ENCODE measurements at places on chromosomes 1 and 21. TPM values are rescaled to one million over a fixed set of nuclear protein-coding genes. Genes with fewer than 3 reads are reported as not detected.

RHOU gene
- not detected for total RNA-seq

DNA sequence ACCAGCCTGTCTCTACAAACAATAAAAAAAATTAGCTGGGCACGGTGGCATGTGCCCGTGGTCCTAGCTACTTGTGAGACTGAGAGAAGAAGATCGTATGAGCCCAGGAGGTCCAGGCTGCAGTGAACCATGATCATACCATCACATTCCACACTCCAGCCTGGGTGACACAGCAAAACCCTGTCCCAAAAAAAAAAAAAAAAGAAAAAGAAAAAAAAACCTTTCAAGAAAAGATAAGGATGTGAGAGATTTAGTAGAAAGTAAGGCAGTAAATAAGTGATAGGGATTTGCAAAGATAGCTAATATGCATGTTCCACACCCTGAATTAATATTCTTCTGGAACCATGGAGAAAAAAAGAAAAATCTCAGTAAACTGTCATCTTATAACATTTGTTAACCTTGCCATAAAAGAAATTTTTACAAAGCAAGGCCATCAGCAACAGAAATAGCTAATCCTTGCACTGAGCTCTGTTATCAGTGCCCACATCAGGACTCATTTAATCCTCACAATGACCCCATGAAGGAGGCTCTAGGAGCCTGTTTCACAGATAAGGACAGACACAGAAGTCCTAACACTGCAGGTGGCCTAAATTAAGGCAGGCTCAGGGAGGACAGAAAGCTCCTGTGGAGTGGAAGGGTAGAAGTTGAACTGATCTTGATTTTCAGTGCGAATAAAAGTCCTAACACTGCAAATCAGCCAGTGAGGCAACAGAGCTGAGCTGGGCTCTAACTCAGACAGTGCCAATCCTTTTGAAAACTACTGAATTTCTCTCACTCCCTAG lies 7.6 kb downstream of the GNB1 start:
- H3K4me1 ChIP-seq = peaks cover 15% of the 10 kb centered on the region
- peaks cover 10% of the 10 kb centered on the region for H3K36me3 ChIP-seq
- no peak overlapping the region for H3K27ac ChIP-seq
- H3K4me3 ChIP-seq = no peak overlapping the region
- H3K27me3 ChIP-seq = no peaks in the 10 kb centered on the region

- H3K27me3 ChIP-seq = no peaks in the 10 kb centered on the region
- no peaks in the 10 kb centered on the region for H3K4me1 ChIP-seq
- no peak overlapping the region for H3K27ac ChIP-seq
- H3K36me3 ChIP-seq = no peaks in the 10 kb centered on the region
- H3K4me3 ChIP-seq = no peak overlapping the region
Measured at GRCh38 chr1:229907884-229908638, 159.0 kb upstream of the GALNT2 start.

GRCh38 chr1:11638121-11638520 lies 16.1 kb downstream of the FBXO2 start:
- no peaks in the 10 kb centered on the region for H3K36me3 ChIP-seq
- H3K27ac ChIP-seq = no peak overlapping the region
- H3K4me3 ChIP-seq = no peak overlapping the region
- peaks cover 4% of the 10 kb centered on the region for H3K4me1 ChIP-seq
- no peak for DNase-seq
- no peaks in the 10 kb centered on the region for H3K27me3 ChIP-seq

DNA sequence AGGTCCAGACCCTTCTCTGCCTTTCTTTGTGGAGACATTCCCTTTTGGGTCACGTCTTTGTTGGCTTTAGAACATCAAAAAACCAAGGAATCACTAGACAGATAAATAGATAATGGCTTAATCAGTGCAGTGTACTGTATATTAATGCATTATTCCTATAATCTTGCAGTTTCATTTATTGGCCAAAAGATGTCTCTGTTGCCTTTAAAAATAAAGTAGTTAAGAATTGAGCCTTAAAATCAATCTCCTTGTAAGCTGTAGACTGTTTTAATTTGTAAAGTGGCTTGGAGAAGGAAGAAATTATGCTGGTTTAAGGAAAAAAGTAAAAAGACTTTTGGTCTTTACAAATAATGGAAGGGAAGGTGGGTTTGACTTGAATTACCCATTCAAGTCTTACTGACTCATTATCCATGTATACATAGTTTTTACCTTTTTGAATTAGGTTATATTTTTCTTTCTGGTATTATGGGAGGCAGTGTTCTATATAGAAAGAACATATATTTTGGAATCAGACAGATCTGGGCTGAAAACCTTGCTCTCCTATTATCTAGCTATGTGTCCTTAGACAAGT lies 84.6 kb downstream of the VPS13D start:
- no peak overlapping the region for H3K4me3 ChIP-seq
- H3K27ac ChIP-seq = no peak overlapping the region
- DNase-seq = peak; percentile 58
- H3K27me3 ChIP-seq = no peaks in the 10 kb centered on the region
- no peaks in the 10 kb centered on the region for H3K4me1 ChIP-seq

- no peaks in the 10 kb centered on the region for H3K36me3 ChIP-seq
- H3K4me3 ChIP-seq = no peak overlapping the region
- DNase-seq = no peak
- H3K27me3 ChIP-seq = no peaks in the 10 kb centered on the region
Measured at GRCh38 chr1:94286864-94287437, 49.6 kb upstream of the ARHGAP29 start.

S100B gene
- not detected for total RNA-seq

DNA sequence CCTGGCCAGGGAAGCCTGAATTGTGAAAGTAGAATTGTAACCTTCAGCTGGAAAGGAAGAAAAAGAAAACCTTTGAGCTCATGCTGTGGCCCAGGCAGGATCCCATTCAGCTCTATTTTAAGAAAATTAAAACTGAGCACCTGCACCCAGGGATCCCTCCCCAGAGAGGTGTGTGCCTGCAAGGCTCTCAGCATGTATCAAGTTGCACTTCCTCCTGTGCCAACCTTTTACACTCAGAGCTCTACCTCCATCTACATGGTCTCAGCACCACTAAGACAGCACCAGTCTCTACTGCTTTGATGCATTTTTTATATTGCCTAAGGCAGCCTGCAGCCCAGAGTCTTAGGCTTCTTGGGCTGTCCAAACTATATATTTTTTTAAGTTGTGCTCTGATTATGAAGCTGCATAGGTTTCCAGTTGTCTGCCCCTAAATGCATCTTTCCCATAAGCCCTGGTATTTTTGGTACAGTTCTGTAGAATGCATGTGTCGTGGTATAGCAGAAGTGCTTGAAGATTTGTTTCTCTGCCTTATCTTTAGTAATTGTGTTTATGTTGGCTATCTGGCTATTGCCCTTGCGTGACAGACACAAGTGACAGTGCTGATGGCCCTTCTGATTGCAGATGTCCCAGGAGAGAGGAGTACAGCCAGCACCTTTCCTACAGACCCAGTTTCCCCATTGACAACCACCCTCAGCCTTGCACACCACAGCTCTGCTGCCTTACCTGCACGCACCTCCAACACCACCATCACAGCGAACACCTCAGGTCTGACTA lies 63.1 kb downstream of the PTPRC start:
- H3K4me1 ChIP-seq = peaks cover 69% of the 10 kb centered on the region
- no peaks in the 10 kb centered on the region for H3K27me3 ChIP-seq
- peaks cover 73% of the 10 kb centered on the region for H3K36me3 ChIP-seq
- H3K4me3 ChIP-seq = peak overlapping the region; percentile 59
- DNase-seq = peak; percentile 94

GRCh38 chr1:12031039-12031980 lies 12.0 kb downstream of the MIIP start:
- H3K4me1 ChIP-seq = peaks cover 10% of the 10 kb centered on the region
- no peaks in the 10 kb centered on the region for H3K27me3 ChIP-seq
- H3K27ac ChIP-seq = no peak overlapping the region
- DNase-seq = peak; percentile 77

DNA sequence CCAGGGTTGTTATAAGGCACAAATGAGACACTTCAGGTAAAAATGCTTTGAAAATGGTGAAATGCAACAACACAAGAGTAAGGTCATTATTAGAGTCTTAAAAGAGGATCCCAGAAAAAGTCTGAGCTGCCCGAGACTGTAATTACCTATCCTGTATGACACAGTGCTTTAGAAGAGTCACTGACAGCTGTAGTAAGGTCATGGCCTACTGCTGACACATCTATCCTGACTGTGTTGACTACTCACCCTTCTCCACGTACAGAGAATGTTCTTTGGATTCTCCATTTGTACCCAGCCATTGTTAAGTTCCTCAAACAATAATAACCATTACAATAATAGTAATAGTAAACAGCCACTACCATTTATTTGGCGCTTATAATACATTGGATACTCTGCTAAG lies 104.4 kb downstream of the CACHD1 start:
- H3K4me1 ChIP-seq = no peaks in the 10 kb centered on the region
- no peak overlapping the region for H3K4me3 ChIP-seq
- H3K36me3 ChIP-seq = no peaks in the 10 kb centered on the region
- H3K27me3 ChIP-seq = no peaks in the 10 kb centered on the region
- DNase-seq = no peak

RNU1-3 gene
- under 0.01 TPM for total RNA-seq

GRCh38 chr21:39051588-39051949 lies 131.7 kb downstream of the PSMG1 start:
- H3K36me3 ChIP-seq = no peaks in the 10 kb centered on the region
- H3K27ac ChIP-seq = no peak overlapping the region
- no peaks in the 10 kb centered on the region for H3K4me1 ChIP-seq
- no peak for DNase-seq

GRCh38 chr1:179287946-179288345 lies 5.7 kb upstream of the SOAT1 start:
- no peak overlapping the region for H3K27ac ChIP-seq
- H3K36me3 ChIP-seq = no peaks in the 10 kb centered on the region
- no peak overlapping the region for H3K4me3 ChIP-seq
- H3K4me1 ChIP-seq = peaks cover under 1% of the 10 kb centered on the region
- DNase-seq = no peak

- H3K27ac ChIP-seq = no peak overlapping the region
- no peak overlapping the region for H3K4me3 ChIP-seq
- no peaks in the 10 kb centered on the region for H3K27me3 ChIP-seq
- no peak for DNase-seq
- H3K4me1 ChIP-seq = no peaks in the 10 kb centered on the region
Measured at GRCh38 chr1:70930062-70930461, 117.6 kb downstream of the PTGER3 start.

GRCh38 chr1:96074876-96075577 lies 646.6 kb upstream of the PTBP2 start:
- no peak overlapping the region for H3K27ac ChIP-seq
- no peaks in the 10 kb centered on the region for H3K27me3 ChIP-seq
- H3K4me3 ChIP-seq = no peak overlapping the region
- H3K4me1 ChIP-seq = no peaks in the 10 kb centered on the region
- DNase-seq = no peak

- H3K36me3 ChIP-seq = peaks cover 16% of the 10 kb centered on the region
- H3K27ac ChIP-seq = no peak overlapping the region
- no peak for DNase-seq
- no peaks in the 10 kb centered on the region for H3K4me1 ChIP-seq
Measured at GRCh38 chr1:77938651-77939050, 40.2 kb downstream of the FUBP1 start.

DNA sequence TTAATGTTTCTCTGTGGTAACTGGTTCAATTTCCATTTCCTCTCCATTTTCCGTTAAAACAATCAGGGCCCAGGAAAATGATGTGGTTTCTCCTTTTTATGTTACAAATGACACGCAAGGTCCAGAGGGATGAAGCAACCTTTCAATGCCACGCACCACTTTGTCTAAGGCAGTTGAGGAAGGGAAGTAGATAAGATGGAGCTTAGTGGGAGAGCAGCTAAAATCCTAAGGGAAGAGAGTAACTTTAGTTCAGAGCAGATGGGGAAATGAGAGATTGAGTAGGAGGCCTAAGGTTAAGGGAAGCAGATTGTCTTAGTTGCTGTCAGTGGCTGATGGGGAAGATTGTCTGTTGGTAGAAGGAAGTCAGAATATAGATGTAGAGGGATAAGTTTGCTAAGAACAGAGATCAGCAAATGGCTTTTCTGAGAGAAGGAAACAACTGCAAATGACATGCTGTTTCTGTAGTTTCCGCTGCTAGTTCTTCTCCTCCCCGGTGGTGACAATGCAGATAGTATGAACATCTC lies 660 bp downstream of the CD1C start:
- H3K27me3 ChIP-seq = no peaks in the 10 kb centered on the region

PODN gene
- total RNA-seq = not detected

TNFAIP8L2 gene
- 30.7 TPM for total RNA-seq

DNA sequence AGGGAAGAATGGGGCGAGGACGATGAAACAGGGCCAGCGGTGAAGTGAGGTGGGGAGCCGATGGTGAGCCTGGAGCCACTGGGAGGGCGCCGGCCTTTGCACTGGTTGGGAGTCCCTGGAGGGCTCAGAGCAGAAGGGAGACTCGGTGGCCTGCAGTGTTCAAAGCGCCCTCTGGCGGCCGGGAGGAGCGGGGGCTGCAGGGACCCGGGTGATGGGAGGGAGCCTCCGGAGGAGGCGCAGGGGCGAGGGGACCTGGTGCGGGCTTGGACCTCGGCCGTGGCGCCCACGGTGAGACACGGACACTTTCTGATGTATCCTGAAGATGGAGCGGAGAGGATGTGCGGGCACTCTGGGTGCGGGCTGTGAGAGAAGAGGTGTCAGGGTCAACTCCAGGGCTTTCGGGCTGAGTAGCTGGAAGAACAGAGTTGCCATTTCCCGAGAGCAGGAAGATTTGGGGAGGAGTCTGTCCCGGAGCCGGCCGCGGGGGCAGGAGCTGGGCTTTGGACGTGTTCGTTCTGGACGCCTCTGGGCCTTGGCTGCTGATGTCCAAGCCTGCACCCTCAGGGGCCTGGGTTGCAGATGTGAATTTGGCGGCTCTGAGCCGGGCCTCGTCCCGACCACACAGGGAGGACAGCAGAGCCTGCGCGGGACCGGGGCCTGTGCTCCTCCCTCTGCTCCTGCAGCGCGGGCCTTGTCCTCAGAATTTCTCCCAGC lies 29.7 kb downstream of the HEYL start:
- peaks cover 3% of the 10 kb centered on the region for H3K4me1 ChIP-seq
- H3K27ac ChIP-seq = no peak overlapping the region
- no peaks in the 10 kb centered on the region for H3K36me3 ChIP-seq
- no peaks in the 10 kb centered on the region for H3K27me3 ChIP-seq
- DNase-seq = peak; percentile 87

DNA sequence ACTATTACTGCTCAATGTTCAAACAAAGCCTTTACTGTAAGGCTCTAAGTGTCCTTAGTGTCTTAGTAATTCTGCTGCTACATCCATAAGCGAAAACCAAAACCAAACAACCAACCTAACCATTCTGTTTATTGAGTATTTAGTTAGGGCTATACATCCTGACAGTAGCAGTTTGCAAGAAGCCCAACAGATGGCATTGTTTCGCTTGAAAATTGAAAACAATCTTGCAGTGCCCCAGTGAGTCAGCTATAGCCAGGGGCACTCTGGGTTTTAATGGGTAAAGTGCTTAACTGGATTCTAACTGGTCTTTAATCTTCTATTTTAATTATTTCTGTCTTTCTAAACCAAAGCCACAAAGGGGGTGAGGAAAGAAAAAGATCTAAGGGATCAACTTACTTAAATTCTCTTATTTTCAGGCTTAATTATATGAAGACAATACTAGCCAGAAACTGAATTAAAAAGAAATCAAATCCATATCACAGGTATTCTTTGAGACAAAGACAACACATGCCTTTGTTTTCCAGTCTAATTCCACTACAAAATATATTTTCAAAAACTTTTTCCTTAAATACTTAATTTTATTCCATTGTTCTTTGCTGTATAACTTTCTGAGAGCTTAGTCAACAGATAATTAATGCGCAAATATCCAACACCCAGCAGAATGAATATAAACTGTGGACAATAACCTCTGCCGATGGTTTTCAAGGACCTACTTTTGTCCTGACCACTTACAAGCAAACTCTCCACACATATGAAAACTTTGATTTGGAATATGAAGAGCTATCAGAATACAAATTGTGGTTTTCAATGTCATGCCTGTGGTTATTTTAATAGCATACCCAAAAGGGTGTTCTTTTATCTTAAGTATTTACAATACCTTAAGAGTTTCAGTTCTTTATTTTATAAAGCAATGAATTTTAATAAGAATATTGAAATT lies 15.2 kb downstream of the POGZ start:
- H3K27me3 ChIP-seq = no peaks in the 10 kb centered on the region
- H3K27ac ChIP-seq = peak overlapping the region; percentile 75
- peaks cover 48% of the 10 kb centered on the region for H3K4me1 ChIP-seq

NCAM2 gene
- 0.18 TPM for total RNA-seq

Data from Karpas-422 (cell line).